Fibroblast of the aortic adventitia (primary cell): ENCODE measurements at places on chromosomes 5 and 9.
A peak's percentile ranks its signal among the peaks of the same experiment; 100 is the strongest.

GRCh38 chr5:174378121-174378874 is 332.8 kb downstream of the NSG2 start:
- DNase-seq = no peak

GRCh38 chr9:108978205-108978604 is 35.1 kb downstream of the CTNNAL1 start:
- peak; percentile 78 for DNase-seq

DNA sequence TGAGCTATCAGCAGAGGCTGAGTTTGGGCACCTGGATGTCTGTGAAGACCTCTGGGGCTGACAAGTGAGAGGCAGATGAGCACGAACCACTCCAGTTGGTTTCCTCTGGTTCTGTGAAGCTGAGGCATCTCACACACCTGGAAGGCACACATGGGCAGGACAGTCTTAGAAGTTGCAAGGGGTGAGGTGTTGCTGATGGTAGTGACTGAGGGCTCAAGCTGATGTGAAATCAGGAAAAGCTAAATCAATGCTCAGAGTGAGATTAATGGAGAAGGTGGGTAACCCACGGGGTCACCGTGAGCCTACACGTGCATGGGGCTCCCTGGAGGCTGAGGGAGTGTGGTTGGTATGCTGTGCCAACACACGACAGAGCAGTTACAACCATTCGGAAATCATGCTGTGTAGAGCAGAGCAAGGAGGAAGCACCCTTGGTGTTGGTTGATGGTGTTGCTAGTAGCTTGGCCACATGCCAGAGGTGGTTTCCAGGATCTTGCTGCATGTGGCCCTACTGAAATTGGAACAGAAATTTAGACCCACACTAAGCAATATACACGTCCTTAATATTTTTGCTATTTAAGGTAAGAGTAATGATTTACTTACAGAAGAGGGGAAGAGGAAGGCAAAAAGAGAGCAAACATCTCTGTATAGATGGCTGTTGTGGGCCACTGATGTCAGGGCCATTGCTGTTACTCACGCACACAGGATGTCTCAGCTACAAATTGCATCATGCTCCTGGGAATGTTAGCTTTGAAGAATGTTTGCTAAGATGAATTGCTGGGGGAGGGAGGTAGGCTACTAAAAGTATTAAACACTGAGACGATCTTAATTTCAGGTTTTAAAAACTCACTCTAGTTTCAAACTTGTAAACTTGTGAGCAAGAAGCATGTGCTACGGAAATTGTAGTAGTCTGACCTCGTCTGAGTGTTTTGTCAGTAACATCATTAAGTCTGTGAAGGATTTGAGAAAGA is 170.5 kb downstream of the ARHGEF28 start:
- peak; percentile 96 for DNase-seq

- no peak for DNase-seq
These were observed 476.1 kb upstream of the ACO1 start for GRCh38 chr9:31908158-31908890.

- peak; percentile 75 for DNase-seq
These were observed 186.7 kb downstream of the PDZD2 start for GRCh38 chr5:31825518-31826068.

DNA sequence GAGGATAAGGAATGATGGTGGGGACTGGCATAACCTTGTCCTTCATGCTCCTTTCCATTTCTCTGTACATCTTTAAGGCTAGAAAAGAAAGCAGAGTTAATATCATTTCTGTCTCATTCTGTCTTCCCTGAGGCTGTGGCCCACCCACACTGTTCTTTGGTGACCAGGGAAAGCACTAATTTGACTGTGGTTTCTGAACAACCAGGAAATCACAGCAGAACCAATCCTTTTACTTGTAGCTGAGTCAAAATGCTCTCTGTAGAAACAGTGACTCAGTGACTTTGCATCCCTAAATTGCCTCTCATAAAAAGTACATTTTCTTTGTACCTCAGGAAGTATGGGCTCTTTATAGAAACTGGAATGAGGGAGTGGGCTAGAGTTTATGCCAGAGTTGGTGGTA is 28.1 kb downstream of the IL33 start:
- DNase-seq = no peak

- no peak for DNase-seq
These were observed 250.6 kb upstream of the DAPK1 start for GRCh38 chr9:87247097-87247496.

DNA sequence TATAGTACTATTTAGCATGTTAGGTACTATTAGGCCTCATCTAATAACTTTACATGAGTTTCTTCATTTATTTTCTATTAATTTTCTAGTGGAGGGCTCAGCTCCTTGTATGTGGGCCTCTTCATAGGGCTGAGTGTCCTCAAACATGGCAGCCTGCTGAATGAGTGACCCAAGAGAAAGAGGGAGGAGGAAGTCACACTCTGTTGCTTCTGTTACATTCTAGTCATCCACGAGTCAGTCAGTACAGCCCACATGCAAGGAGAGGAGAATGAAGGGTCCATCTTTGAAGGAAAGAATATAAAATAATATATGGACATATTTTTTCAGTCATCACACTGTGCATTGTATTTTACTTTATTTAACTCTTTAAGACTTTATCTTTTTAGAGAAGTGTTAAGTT is 66.6 kb upstream of the NR3C1 start:
- DNase-seq = no peak

DNA sequence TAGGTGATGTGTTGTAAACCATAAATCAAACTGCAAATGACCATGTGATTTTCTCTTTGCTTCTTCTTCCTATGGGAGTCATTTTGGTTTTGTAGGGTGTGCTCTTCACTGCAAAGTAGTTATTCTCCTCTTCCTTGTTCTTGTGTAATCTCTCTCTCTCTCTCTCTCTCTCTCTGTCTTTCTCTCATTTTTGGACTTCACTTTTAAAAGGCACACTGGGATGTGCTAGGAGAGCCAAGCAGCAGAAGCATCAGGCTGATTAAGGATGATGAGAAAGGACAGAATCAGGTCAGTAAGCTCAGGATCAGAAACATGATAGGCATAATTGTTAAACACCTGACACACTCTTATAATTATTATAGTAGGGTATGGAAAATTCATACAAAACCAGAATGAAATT is 505.3 kb upstream of the ZNF608 start:
- no peak for DNase-seq

- no peak for DNase-seq
These were observed 234.2 kb downstream of the TRIM36 start for GRCh38 chr5:114935490-114935889.

DNA sequence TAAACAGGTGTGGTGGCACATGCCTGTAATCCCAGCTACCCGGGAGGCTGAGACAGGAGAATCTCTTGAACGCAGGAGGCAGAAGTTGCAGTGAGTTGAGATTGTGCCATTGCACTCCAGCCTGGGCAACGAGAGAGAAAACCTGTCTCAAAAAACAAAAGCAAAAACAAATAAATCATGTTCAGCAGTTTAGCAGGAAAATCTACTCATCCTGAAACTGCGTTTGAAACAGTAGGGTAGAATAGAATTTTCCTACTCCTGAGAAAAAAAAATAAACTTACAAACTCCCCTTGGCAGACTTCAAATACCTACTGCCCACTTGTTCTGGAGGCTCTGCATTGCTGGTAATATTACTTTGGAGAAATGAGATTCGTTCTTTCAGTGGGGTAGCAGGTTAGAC is 367.7 kb downstream of the GADD45G start:
- no peak for DNase-seq

- no peak for DNase-seq
These were observed 448.1 kb downstream of the NFIB start for GRCh38 chr9:13865869-13866268.

GRCh38 chr5:52893863-52894262 is 95.3 kb upstream of the ITGA2 start:
- no peak for DNase-seq

DNA sequence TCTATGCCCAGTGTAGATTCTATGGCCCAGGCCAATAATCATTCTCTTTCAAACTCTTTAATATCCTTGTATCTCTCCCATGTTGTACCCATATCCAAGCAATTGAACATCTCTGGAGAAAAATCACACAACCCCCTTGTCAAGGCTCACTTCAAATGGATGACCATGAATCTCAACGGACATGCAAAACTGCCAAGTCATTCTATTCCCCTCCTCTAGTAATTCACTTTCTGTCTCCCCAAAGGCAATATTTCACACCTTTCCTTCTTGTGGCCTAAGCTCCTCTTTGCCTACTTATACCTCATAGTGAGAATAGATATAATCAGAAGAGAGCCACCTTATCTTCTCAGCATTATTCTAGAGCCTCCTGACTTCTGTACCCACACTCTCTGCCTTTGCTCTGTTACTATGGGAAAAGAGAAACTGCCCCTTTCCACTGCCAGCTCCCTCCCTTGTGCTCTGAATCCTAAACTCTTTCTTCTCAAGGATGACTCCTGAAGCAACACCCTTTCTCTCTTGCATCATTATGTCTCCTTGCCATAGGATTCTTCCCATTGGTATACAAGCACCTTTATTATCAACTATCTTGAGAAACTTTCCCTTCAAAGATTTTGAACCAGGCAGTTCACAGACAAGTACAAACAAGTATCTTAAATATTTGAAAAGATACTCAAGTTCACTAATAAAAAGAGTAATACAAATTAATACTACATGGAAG is 66.1 kb downstream of the RPS23 start:
- DNase-seq = no peak

GRCh38 chr9:89505911-89506310 is 8.0 kb upstream of the SEMA4D start:
- no peak for DNase-seq

- DNase-seq = no peak
These were observed 142.9 kb upstream of the GRIA1 start for GRCh38 chr5:153347611-153348010.

DNA sequence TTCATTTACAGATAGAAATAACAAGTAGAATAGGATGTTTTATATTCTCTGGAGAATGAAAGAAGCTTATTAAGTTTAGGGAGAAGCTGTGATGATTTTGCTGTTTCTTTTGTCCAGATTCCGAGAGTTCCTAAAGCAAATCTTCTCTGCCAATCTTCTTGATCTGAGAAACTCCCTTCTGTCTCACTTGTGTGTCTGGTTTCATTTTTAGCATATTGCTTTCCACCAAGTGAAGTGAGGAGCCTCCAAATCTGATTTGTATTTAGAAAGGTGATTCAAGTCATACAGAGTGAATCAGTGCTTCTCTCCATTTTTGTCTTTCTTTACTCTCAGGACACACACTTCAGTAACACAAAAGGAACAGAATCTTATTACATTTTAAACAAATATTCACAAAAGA is 48.4 kb downstream of the STX17 start:
- no peak for DNase-seq

DNA sequence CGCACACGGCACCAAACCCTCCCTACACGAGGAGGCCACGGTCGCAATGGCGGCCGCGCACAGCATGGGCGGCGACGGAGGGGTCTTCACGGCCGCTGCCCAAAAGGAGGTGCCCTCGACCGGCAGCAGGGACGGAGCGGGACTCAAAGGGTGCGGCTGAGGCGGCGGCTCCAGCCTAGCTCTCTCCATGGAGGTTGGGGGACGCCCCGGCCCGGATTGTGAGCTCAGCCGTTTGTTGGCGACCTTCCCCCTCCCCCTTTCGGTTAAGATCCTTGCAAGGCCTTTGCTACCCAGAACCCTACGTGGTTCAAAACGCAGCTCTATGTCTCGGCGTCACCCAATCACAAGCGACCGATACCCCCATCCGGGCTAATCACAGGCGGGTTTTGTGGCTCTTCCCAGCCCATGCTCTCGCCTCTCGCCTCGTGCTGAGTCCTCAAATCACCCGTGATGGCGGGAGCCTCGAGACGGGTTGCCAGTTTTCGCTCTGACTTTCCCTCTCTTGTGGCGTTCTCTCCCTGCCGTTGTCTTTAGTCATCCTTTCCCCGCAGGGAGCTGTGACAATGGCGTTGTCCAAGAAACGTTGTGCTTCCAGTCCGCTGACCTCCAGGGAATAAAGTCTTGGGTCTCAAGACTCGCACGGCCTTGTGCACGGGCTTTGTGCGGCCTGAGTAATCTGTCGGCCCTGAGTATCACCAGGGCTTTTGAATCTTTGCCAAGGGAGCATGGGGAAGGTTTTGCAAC is 19.5 kb downstream of the C5orf52 start:
- no peak for DNase-seq

DNA sequence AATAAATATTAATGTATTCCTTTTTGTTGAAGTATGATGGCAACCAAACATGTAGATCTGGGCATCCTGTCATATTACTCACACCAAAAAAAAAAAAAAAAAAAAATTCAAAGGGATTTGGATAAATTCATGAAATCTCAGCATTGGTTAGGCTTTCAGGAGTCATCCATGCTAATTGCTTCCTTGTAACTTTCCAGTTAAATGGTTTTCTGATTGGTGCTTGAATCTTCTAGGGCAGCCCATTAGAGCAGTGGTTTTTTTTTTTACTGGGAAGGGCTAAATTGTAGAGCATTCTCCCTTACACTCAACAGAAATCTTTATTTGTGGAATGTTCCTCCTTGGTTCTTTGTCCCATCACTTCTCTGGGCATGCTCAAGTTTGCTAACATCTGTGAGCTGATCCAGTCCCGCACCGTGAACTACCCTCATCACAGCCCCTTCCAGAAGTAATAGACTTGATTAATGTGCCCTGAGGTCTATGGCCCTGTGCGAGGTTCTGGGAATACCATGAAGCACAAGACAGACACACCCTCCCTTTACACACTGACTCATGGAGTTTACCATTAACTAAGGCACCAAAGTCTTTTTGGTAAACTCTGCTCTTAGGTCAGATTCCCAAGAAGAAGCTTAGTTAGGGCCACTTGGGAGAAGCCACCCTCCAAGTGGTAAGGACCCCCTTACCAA is 56.0 kb downstream of the RGS3 start:
- peak; percentile 30 for DNase-seq

DNA sequence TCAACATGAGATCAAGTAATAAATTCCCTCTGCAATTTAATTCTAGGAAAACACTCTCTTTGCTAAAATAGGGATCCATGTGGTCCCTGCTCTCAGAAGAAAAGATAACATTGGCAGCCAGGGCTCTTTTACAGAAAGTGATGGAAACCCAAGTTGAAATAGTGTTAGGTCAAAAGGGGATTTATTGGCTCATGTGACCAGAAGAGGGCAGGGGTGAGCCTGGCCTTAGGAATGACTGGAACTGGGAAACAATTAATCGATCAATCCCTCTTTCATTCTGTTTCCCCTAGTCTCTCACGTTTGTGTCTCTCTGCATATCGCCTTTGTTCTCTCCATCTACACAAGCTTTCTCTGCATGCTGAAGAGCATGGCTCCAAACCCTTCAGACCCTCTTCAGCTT is 58.3 kb upstream of the ALDH1B1 start:
- no peak for DNase-seq

GRCh38 chr5:171367424-171368370 is 20.0 kb upstream of the NPM1 start:
- no peak for DNase-seq

- no peak for DNase-seq
These were observed 180.6 kb downstream of the BARX1 start for GRCh38 chr9:93774331-93775102.
